Hypothalamus (tissue), 51 donors: ENCODE measurements at places on chromosomes 12 and 14.

GRCh38 chr14:69982886-69983285 is 103.7 kb downstream of the SMOC1 start:
- no peak for DNase-seq

- no peak for DNase-seq
These were observed 49.3 kb upstream of the ASPG start for GRCh38 chr14:104036212-104036611.

- no peak for DNase-seq
These were observed 21.6 kb downstream of the RFC5 start for GRCh38 chr12:118038137-118038536.

GRCh38 chr12:12538535-12538934 is 24.1 kb downstream of the DUSP16 start:
- DNase-seq = no peak

DNA sequence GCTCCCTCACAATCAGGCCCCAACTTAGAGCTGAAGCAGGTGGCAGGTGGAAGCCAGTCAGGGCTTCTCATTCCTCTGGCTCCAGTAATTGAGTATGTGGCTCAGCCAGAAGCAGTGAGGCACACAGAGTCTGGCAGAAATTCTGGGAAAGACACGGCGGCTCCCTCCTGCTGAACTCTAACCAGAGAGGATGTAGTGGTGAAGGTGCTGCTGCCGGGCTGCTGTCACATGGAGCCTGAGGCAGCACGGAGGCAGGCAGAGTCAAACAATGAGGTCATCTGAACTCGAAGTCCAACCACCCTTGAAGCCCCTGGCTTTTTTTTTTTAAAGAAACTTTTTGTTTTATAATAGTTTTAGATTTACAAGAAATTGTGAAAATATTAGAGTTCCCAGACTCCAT is 33.4 kb upstream of the SMOC1 start:
- DNase-seq = no peak

- no peak for DNase-seq
These were observed 82.5 kb downstream of the SH2B3 start for GRCh38 chr12:111488271-111488670.

DNA sequence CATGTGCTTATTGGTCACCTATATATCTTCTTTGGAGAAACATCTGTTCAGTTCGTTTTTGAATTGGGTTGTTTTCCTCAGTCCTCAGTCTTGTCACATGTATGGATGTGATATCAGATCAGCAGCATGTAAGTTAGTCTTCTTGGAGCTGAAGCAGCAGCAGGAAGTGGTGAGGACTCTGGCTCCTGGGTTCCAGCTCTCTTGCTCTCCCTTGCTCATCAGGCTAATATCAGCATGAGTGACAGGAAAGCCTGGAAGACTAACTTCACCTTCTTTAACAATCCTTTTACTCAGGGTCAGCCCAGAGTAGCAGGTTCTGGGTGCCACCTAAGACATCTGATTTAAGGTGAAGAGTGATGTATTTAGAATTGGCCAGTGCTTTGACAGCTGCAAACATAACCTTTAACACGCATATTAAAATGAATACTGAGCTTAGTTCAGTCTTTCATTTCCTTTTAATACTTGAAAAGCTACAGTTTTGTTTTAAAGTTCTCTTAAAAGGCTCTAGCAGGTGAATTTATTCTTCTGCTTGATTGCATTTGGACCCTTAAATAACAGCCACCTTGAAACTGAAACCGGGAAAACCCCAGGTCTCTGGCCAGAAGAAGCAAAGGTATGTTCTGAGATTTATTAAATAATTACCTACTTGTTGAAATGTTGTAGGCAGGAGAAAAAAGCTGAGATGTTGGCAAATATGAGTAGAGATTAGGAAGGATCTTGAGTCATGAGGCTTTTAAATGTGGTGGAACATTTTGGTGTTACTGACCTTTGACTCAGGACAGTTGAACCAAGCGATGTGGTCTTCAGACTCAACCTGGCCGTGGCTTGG is 54.3 kb downstream of the DRAM1 start:
- no peak for DNase-seq

- DNase-seq = no peak
These were observed 1.6 kb downstream of the CD9 start for GRCh38 chr12:6201826-6202225.

DNA sequence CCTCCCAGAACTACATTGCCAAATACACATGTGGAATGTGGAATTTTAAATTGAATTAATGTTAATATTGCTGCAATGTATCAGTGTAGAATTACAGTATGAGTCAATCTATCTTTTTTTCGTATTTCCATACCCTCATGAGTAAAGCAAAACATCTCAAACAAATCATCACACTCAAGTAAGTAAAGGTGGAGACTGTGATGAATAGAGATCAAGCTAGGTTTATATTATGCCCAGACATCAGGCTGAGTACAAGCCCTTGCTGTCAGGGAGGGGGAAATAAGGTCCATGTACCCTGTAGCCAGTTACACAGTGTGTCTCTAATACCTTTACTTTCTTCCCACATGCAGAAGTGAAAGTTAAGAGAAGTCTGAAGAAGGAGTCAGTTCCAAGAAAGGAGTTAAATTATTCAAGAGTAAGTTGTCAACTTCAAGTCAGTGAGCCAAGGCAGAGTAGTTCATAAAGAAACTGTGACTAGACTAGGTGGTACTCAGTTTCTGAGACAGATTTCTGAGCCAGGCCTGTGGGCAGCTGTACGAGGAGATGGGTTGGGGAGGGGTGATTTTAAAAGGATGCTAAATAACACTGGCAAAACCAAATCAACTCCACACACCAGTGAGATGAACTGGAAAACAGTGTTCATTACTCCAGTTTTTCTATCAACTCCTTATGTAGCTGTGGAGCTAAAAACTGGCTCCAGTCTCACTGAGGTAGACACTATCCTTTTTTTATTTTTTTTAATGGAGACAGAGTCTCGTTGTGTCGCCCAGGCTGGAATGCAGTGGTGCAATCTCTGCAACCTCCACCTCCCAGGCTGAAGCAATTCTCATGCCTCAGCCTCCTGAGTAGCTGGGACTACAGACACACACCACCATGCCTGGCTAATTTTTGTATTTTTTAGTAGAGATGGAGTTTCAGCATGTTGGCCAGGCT is 23.8 kb upstream of the STK38L start:
- no peak for DNase-seq

GRCh38 chr12:110861729-110862128 is 14.9 kb downstream of the CCDC63 start:
- DNase-seq = no peak

GRCh38 chr12:124562018-124562795 is 5.2 kb downstream of the NCOR2 start:
- DNase-seq = no peak

DNA sequence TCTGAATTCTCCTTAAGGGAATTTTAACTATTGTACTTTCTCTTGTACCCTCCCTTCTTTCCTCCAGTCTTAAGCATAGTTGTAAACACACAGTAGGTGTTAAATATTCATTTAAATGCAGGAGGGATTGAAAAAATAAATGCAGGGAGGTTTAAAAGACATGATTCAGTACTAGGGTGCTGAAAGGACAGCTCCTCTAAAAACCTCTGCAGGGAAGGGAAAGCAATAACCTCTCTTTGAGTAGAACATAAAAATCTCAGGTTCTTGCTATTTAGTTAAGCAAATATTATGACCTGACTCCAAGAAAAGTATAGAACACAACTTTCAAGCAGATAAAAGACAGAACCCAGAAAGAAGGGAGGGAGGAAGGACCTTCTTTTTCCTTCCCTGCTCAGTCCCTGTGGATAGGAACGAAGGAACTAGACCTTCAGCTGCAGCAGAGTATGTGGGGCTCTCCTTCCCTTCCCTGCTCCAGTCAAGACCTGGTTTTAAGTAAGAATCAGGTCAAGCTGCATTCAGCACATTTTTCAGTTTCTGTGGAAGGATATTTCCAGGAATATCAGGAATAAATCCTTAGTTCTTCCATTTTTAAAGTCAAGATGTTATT is 4.7 kb downstream of the MAP3K9 start:
- no peak for DNase-seq

DNA sequence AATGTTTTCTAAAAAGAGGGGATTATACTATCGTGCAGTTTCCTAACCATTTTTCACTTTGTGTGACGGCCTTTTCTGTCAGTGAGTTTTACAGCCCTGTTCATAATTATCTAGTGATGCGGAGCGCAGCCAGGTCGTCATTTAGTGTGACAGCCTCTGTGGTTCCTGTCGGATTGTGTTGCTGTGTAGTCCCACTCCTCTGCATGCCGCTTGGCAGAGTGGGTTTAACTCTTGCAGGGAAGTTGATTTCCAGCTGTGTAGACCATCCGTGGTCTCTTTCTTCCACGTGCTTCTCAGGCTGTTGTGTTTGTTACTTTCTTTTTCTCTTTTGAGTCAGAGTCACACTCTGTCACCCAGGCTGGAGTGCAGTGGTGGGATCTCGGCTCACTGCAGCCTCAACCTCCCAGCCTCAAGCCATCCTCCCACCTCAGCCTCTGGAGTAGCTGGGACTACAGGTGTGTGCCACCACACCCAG is 8.6 kb downstream of the RAN start:
- DNase-seq = no peak

DNA sequence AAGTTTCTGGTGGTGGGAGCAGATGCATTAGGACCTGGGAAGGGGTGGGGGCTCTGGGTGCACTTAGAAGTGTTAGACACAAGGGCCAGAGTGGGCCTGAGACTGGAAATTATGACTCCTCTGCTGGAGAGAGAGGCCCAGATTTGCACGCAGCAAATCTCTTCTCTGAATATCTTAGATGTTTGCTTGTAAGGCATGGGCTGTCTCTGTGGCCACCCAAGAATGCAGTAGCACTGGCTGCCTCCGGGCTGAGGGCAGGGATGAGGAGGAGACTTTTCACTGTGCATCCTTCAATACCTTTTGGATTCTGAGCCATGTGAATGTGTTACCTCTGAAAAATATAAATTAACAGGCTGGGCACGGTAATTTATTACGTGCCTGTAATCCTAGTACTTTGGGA is 14.0 kb upstream of the RABGGTA start:
- no peak for DNase-seq

GRCh38 chr12:65748332-65748731 is 76.0 kb upstream of the HMGA2 start:
- DNase-seq = no peak

- no peak for DNase-seq
These were observed 340.4 kb downstream of the RAD51B start for GRCh38 chr14:68159701-68160633.

- no peak for DNase-seq
These were observed 85.7 kb upstream of the GPR68 start for GRCh38 chr14:91330096-91330696.

- DNase-seq = no peak
These were observed 444.1 kb downstream of the RAD51B start for GRCh38 chr14:68263563-68264259.

DNA sequence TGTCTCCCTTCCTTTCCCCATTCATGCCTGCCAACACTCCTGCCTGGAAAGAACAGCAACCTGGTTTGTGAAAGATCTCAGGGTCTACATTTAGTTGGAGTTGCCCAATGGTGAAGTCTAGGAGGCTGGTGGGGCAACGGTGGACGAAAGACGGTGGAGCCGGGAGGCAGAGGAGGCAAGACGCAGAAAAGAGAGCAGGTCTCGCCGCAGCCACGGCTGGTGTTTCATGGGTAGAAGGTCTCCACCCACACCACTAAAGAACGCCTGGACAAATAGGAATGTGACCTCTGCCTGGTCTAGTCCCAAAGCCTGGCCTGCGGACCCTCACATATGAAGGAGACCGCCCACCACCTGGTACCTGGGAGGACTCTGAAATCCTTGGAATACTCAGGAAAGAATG is 185.6 kb downstream of the ALG10 start:
- no peak for DNase-seq

- DNase-seq = no peak
These were observed 63.2 kb downstream of the FBXL14 start for GRCh38 chr12:1531153-1531653.

- DNase-seq = no peak
These were observed 155.5 kb upstream of the RGS6 start for GRCh38 chr14:71776471-71777360.

GRCh38 chr14:75025082-75025481 is 22.4 kb downstream of the EIF2B2 start:
- DNase-seq = no peak

GRCh38 chr12:82876075-82876474 is 189.4 kb downstream of the TMTC2 start:
- no peak for DNase-seq

DNA sequence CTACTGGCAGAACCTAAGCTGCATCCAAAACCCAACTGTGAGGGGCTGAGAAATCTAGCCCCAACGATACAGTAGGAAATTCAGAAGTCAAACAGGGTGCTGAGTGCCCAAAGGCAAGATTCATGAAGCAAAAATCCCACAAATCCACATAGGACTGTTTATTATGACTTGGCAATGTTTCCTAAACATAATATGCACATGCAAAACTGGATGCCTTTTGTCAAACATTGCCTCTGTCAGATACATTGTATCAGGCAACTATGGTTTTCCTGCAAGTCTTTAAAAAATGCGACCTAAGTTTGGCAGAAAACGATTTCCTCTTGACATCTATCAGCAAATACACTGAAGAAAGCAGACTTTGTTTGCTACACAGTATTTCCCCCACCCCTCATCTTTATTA is 27.3 kb upstream of the YARS2 start:
- DNase-seq = no peak

DNA sequence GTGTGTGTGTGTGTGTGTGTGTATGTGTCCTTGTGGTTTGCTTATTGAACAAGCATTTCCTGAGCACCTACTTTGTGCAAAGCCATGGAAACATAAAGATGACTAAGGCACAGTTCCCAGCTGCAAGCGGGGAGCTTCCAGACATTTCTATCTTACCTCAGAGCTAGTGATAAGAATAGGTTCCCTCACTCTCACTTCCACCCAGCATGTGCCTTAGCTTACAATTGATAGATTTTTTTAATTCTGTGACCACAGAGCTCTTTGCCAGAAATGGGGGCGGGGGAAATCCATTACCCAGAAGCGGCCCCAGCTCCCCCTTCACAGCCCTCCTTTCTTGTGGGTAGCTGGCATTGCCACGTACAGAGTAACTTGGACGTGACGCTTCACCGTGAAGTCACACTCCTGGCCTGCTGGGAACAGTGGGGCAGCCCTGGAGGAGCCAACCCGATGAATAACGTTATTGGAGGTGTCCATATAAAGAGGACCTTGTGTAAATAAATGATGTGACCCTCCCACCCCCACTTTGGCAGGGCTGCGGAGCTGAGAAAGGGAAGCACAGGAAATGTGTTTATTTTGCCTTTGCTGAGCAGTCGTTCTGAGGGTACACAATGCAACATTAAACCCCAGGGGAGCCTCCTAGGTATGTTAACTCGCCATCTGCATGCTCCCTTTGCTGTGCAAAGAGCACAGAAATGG is 238.9 kb downstream of the CHST11 start:
- no peak for DNase-seq

- DNase-seq = no peak
These were observed 10.6 kb downstream of the SERPINA3 start for GRCh38 chr14:94622653-94623421.

- no peak for DNase-seq
These were observed 456.7 kb upstream of the DCN start for GRCh38 chr12:91639327-91639726.

- DNase-seq = no peak
These were observed 14.0 kb upstream of the CPSF6 start for GRCh38 chr12:69225251-69225910.

DNA sequence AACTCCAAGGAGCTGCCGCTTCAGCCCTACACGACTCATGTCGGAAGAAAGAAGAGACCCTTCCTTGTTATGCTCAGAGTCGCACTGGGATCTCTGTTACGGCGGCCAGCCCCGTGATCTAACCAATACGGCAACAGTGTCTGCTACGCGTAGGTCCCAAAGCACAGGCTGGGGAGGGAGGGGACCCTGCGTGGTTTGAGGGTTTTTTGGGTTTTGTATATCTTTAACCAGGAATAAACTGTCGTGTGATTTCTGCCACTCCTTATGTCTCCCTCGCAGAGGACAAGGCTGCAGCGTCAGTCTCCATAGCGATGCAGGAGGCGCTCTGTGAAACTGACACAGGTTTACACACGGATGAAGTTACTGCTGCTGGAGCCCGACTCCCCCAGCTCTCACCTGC is 60.0 kb upstream of the DIO3 start:
- no peak for DNase-seq
